NCI-H1436 treated with DMSO at 0.1 percent for 48 hours (cell line): ENCODE measurements at places on chromosomes 16 and 17.

GRCh38 chr17:48051706-48052486 lies 3.7 kb downstream of the NFE2L1 start:
- no peak for DNase-seq

DNA sequence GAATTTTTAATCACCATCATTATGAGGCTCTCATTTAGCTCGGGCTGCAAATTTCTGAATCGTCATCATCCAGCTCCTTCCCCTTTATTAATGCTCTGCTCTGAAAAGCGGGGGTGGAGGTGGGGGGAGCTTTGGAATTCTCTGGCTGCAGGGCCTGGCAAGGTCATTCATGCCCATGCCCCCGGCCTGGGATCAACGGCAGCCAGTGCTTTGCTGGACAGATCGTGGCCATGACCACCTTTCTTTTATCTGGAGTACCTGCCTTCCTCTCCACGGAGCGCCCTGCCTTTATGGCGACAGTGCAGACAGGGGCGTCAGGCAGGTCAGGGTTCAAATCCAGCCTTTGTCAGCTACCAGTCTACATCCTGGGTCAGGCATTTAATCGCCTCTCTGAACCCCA lies 5.1 kb upstream of the CPSF4L start:
- no peak for DNase-seq

GRCh38 chr16:87017371-87018012 lies 299.7 kb downstream of the C16orf95 start:
- DNase-seq: no peak

- no peak for DNase-seq
These were observed 75.8 kb downstream of the AXIN2 start for GRCh38 chr17:65485388-65486299.
